ENCODE measurements at places on chromosomes 3 and 15.

GRCh38 chr3:74139648-74140047, 474.8 kb downstream of the CNTN3 start:
- DNase-seq = no peak

DNA sequence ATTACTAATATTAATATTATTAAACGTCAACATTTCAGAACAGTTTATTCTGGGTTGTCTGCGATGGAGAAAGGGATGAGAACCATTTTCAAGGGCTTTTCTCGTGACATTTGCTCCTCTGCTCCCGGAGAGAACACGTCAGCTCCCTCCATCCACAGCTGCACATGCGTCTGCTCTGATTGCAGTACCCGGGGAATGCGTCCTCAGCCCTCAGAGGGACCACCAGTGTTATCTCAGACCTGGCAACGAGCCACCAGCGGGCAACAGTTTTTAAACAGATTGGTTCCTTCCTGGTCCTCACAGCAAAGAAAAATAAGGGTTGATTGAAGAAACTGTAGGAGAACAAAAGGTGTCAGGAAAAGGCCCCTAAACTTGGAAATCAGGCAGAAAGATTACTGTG, 202.2 kb upstream of the ADAMTS9 start:
- DNase-seq = no peak

GRCh38 chr3:33931512-33931911, 133.1 kb downstream of the PDCD6IP start:
- DNase-seq = no peak

DNA sequence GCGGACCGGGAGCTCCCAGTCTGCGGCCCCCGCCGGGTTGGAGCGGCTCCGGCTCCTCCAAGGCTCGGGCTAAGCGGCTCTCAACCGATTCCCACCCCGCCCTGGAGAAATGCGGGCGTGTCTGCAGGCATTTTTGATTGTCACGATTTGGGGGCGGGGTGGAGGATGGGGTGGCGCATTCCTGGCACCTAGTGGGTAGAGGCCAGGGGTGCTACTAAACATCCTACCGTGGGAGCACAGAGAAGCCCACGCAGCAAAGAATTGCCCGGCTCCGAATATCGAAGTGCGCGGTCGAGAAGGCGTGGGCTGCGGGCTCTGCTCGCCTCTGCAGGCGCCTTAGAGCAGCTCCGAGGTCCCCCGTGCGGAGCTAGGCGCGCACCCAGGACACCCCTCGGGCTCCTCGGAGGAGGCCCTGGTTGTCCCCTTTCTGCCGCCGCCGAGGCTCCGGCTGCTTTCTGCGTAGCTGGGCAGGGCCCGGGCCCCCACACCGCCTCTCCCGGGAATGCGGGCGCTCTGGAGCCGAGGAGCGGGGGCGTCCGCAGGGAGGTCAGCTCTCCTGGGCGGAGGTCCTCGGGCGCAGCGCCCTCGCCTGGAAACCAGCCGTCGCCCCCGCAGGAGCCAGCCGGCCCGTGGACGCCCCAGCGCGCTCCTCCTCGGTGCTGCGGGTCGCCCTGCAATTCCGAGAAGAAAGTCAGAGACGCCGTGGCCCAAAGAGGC, 16.5 kb upstream of the LAMP3 start:
- DNase-seq = no peak

- DNase-seq = no peak
These were observed 7.5 kb downstream of the MAGI1 start for GRCh38 chr3:66031102-66031698.

GRCh38 chr3:156201411-156202405, 81.3 kb downstream of the KCNAB1 start:
- DNase-seq = no peak

GRCh38 chr3:44643024-44643423, 5.5 kb upstream of the ZNF35 start:
- no peak for DNase-seq

DNA sequence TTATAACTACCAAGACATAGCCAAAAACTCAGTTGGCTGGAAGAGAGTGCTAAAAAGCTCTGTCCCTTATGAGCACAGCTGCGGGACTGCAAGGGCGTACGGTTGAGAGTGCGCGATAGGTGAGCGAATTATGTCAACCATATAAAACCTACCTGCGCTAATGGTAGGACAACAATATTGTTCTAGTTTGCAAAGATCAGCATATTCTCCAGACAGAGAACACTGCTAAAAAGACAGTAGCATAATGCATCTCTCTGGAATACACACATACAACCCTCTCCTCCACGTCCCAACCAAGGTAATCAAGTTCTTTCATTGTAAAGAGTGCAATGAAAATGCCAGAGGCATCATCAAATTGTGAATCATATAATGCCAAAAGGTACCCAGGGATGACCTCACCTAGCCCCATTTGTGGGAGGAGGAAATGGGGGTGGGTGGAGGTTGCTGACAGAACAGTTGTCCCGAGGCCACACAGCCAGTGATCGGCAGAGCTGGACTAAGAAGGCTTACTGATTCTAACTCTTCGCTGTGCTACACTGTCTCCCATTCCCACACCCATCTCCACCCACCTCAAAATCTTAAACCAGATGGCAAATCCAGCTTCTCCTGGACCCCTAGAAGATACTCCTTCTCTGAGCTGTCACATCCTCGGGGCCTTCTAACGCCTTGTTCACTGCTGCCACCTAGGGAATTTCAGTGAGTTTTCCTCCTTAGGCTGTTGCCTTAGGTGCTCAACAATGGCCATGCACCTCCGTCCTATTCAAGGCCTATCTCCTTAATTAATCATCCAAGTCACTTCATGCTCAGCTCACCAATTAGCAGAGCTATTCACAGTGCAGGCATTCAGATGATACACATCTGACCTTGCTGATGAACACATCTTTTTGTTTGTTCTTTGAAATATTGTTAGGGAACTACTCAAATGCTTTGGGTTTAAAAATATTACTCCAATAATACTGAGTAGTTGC, 60.7 kb downstream of the RPL22L1 start:
- no peak for DNase-seq

GRCh38 chr3:72855001-72855400, 6.8 kb upstream of the SHQ1 start:
- no peak for DNase-seq

GRCh38 chr3:72129501-72130094, 344.6 kb upstream of the PROK2 start:
- DNase-seq = no peak

DNA sequence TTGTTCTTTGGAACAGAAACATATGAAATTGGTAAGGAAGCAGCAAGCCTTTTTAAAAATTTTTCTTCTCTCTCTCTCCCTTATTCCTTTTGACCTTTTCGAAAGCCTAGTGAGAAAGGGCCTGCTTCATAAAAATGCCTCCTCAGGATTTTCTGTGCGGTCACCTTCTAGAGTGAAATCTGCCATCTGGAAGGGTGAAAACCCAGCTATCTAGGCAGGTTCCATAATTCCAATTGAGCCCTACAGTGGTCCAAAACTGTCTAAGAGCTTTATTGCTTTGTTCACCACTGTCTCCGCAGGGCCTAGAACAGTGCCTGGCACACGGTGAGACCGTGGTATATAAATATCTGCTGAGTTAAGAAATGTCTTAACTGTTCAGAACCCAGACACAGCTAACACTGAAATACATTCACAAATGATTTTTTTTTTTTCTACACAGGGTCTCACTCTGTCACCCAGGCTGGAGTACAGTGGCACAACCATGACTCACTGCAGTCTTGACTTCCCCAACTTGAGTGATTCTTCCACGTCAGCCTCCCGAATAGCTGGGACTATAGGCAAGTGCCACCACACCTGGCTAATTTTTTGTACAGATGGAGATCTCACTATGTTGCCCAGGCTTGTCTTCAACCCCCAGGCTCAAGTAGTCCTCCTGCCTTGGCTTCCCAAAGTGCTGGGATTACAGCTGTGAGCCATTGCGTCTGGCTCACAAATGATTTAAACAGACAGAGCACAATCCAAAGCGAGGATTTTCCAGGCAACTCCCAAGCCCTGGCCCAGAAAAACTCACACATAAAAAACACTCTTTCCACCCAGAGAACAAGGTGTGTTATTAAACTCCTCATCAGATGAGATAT, 64.4 kb downstream of the FRMD4B start:
- no peak for DNase-seq

- no peak for DNase-seq
These were observed 11.2 kb downstream of the ANXA2 start for GRCh38 chr15:60386615-60387014.

DNA sequence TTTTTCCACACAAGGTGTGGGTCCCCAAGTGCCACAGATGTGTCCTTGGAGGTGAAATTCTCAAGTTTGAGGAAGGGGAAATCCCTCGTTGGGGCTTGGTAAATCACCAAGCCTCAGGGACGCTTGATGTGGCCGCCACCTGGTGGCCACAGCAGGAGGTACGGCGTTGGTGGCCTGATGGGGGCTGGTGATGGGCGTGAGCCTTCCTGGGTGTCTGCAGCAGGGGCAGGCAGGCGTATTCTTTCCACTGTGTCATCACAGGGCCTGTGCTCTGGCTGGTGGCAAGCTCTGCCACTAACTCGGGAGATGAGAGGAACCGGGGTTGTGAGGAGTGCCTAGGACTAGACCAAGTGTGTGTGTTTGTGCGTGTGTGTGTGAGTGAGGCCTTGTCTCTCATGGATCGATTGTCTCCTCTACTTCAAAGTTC, 4.2 kb downstream of the ACOX2 start:
- peak; percentile 77 for DNase-seq

GRCh38 chr15:29670998-29671981, 151.0 kb downstream of the TJP1 start:
- DNase-seq = no peak

GRCh38 chr15:69939513-69940440, 157.9 kb downstream of the TLE3 start:
- DNase-seq = no peak

DNA sequence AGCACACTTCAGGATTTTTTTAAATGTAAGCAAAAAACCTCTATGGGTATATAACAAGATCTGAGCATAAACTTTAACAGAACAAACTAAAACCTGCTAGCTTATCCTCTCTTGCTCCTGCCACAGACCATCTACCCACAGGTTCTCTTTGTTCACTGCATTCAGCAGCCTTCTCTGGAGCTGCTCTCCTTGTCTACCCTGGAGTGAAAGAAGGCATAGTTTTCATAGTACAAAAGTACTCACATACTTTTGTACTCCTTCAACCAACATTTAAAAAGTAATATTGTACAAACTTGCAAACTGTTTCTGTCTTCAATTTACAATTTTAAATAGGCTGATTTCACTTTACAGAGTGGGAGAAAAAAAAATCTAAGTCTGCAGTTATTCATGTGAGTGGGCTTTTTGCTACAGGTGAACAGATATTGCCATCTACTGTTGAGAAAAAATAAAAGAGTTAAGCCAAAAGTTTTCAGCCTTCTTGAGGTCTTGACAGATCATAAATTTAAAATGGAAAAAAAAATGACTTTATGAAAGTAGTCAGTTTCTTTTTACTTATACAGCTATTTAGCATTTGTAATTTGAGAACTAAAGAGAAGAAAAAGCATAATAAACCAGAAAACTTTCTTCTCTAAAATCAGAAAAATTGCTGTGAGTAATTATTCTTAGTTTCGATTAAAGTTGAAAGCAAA, 20.4 kb downstream of the TERC start:
- no peak for DNase-seq

- no peak for DNase-seq
These were observed 979 bp downstream of the CCDC71 start for GRCh38 chr3:49164983-49165720.

DNA sequence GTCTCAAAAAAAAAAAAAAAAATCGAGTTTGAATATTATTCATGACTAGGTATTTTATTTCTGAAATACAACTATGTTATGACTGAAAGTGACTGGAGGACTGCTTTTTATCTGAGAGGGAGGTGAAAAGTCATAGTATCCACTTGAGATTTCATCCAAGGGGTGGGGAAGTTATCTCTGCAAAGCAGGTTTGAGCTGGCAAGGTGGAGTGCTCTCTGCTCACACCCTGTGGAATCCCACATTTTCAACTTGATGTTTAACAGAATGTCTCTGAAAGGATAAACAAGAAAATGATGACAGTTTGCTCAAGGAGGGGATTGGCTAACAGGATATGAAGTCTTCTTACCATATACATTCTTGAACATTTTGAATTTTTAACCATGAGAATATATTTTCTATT, 27.3 kb upstream of the SEC62 start:
- no peak for DNase-seq

DNA sequence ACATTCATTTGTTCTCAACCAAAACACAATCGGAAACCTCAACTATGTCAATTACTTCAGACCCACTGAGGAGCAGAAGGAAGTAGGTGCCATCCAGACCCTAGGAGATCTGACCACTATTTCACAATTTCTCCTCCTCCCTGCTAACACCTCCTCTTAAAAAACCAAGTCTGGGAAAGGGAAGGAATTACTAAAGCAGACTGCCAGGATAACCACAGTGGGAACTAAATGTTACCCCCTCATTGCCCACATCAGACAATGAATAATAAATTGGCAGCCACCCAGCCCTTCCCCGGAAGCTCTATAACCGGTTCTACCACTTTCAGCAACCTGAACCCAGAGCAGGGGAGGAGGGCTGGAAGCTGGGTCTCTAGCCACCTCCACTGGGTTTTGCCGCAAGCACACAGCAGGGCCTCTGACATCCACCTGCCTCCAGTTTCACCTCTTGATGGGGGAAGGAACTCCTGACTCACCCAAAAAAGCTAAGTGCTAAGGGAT, 17.6 kb downstream of the C15orf62 start:
- DNase-seq = peak; percentile 58

DNA sequence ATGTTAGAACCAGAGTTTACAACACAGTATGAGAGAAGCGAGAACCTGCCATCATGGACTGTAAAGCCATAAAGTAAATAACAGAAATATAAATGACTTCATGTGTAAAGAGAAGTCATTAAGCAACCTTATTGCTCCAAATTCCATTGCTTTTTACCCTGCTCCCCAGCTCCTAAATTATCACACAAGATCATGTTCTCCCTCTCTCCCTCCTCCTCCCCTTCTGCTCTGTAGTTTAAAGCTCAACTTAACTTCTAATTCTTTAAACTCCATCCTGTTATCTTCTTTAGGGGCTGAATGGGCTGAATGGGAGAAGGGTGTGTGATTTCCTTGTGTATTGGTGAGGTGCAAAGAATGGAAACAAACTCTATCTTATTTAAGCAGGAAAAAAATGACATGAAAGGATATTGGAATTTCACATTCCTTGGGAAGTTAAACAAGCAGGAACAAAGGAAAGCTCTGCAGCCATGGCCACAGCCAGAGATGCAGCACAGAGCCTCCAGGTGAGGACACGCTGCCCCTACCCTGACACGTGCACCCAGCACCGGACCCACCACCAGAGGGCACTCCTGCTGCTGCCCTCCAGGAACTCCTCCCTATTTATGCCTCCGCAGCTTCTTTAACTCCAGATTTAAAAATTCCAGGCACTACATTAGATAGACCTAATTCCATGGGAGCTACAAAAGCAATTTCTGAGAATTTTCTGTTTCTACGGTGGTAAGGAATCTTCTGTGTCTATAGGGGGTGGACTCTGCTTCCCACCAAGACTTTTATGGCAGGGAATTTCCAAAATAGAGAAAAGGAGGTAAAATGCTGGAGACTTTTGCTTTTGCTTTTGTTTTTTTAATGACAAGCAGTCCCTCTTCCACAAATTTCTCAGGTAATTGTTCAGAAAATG, 76.9 kb upstream of the ABI3BP start:
- peak; percentile 34 for DNase-seq

DNA sequence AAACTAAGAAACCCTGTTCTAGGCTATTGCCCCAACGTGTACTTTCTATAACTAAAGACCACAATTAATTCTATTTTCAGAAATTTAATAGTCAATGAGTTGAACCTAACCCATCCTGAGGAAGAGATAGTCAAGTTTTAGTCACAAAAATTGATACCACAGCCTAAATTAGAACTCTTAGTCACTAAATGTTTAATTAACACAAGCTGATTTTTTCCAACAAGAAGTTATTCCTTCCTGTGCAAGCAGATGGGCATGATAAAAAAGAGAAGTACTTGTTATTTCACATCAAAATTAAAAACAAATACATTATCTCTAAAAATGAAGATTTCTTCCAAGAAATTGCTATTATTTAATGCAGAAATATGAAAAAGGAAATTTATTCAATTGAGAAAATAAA, 38.4 kb upstream of the TERB2 start:
- DNase-seq = no peak

Data from stimulated activated CD4-positive, alpha-beta T cell treated with anti-CD3 and anti-CD28 coated beads, Interleukin-15, amount 100 ng/mL, for 48 hours (primary cell).